Suprapubic skin (tissue), 4 donors: ENCODE measurements at places on chromosomes 4 and X. TPM values are rescaled to one million over a fixed set of nuclear protein-coding genes. Genes with fewer than 3 reads are reported as not detected.
A peak's percentile ranks its signal among the peaks of the same experiment; 100 is the strongest.

DNA sequence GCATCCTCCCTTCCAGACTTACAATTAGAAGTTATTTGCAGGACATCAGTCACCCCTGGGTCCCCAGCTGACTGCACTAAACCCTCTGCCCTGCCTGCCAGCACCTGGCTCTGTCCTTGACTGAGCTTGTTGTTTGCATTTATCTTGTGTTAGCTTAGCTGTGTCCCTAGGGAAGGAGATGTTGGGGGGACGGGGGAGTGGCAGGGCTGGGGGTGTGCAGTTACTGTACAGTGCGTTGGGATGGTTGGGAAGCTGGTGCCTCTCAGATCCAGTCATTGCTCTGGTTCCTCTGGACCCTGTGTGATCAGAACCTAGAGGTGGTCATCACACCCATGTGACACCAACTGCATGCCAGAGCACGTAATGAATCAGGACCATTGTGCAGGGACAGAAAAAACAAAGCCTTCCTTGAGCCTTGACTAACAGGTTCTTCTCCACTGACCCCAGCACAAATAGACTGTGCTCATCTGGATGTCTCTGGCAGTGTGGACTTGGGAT, 32.7 kb upstream of the PROM1 start:
- no peak overlapping the region for H3K27ac ChIP-seq
- no peak overlapping the region for H3K4me3 ChIP-seq
- no peaks in the 10 kb centered on the region for H3K4me1 ChIP-seq
- H3K36me3 ChIP-seq: no peaks in the 10 kb centered on the region
- DNase-seq: no peak
- H3K27me3 ChIP-seq: no peaks in the 10 kb centered on the region

The MAGEB1 gene
- not detected for total RNA-seq

The TMEM150C gene
- total RNA-seq: 10.7 TPM

DNA sequence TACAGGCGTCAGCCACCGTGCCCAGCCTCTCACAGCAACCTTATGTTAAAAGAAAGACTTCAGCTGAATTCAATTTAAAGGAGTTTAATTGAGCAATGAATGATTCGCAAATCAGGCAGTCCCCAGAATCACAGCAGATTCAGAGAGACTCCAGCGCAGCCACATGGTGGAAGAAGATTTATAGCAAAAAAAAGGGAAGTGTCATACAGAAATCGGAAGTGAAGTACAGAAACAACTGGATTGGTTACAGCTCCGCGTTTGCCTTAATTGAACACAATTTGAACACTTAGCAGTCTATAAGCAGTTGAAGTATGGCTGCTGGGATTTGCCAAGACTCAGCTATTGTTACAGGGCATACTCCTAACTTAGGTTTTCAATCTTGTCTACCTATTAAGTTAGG, 19.8 kb downstream of the CENPVL3 start:
- H3K27ac ChIP-seq: no peak overlapping the region
- no peaks in the 10 kb centered on the region for H3K36me3 ChIP-seq
- no peaks in the 10 kb centered on the region for H3K4me1 ChIP-seq
- no peaks in the 10 kb centered on the region for H3K27me3 ChIP-seq
- no peak for DNase-seq

- no peaks in the 10 kb centered on the region for H3K36me3 ChIP-seq
- peaks cover 8% of the 10 kb centered on the region for H3K27me3 ChIP-seq
- H3K4me1 ChIP-seq: no peaks in the 10 kb centered on the region
- DNase-seq: no peak
These were observed 14.4 kb downstream of the IL21 start for GRCh38 chr4:122606364-122607043.

The KLHL13 gene
- total RNA-seq: 1.7 TPM

DNA sequence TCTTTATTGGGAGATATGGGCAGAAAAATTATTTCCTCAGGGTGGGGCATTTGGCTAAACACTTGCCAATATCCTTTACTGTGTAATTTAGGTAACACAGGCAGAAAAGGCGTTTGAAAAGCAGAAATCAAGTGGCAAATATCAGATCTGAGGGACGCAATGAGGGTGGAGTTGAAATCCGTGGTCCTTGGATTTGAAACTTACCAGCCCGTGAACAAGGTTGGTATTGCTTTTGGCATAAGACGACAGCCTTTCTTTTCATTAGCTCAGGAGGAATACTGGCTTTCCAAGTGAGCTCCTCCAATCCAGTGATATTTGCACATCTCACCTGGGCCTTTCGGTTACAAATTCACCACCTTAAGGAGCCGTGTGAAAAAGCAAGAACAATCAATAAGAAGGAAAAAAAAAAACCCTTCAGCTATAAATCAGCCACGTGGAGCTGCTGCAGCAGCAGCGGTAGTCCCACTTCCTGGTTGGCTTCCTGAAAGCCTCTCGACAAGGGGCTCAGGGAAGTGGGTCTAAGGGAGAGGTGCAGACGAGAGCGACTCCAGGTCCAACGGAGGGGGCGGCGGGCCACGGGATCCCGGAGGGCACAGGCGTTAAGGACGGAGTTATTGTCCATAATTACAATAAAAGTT, 734 bp upstream of the GALNT7 start:
- peak; percentile 68 for DNase-seq
- peaks cover 11% of the 10 kb centered on the region for H3K4me1 ChIP-seq
- H3K27ac ChIP-seq: peak overlapping the region; percentile 92
- H3K36me3 ChIP-seq: no peaks in the 10 kb centered on the region

DNA sequence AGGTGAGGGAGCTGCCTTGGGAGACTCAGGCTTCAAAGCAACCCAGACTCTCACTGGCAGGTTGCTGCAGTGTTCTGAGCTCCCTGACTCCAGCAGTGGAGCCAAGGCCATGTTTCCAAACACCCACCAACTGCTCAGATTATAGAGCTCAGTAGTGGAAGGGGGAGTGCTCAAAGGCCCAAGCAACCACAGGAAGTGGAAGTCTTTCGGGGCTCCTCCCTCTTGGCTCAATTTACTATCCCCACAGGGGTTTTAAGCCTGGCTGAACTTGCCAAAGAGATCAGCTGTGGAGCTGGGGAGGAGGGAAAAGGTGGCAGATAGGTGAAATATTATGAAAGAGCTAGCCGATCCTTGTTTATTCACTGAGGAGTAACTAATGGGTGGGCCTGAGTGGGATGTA, 82.5 kb downstream of the HPRT1 start:
- H3K27me3 ChIP-seq: peaks cover 38% of the 10 kb centered on the region
- no peak overlapping the region for H3K4me3 ChIP-seq
- DNase-seq: no peak
- H3K27ac ChIP-seq: no peak overlapping the region

- H3K27me3 ChIP-seq: no peaks in the 10 kb centered on the region
- H3K4me1 ChIP-seq: peaks cover 3% of the 10 kb centered on the region
- no peak overlapping the region for H3K27ac ChIP-seq
These were observed 876 bp downstream of the LOC101059915 start for GRCh38 chrX:71668248-71668595.

DNA sequence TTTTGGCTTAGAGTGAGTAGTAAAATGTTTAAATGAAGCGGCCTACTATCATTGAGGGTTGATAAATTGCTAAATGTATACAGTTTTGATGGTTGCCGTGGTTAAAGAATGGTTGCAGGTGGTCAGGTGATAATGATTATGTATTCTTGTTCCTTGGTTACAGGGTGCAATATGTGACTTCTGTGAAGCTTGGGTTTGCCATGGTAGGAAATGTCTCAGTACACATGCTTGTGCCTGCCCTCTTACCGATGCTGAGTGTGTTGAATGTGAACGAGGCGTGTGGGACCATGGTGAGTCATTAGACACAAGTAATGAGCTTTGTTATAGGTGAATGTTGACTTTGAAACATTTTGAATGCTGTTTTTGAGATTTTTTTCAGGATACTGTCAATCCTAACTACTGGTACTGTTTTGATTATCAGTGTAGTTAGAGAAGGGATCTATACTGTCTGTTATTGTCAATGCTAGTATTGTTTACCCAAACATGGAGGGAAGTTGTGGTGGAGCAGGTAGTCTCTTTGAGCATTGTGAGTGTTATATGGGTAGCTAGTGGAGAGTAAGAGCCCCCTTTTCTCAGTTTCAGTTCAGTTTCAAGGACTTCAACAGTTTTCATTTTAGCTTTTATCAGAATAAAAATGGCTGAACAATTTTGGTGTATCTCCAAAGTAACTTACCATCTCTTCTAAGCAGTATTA, 8.9 kb downstream of the ZNF330 start:
- H3K4me3 ChIP-seq: no peak overlapping the region
- no peaks in the 10 kb centered on the region for H3K4me1 ChIP-seq
- no peaks in the 10 kb centered on the region for H3K27me3 ChIP-seq
- no peak overlapping the region for H3K27ac ChIP-seq

DNA sequence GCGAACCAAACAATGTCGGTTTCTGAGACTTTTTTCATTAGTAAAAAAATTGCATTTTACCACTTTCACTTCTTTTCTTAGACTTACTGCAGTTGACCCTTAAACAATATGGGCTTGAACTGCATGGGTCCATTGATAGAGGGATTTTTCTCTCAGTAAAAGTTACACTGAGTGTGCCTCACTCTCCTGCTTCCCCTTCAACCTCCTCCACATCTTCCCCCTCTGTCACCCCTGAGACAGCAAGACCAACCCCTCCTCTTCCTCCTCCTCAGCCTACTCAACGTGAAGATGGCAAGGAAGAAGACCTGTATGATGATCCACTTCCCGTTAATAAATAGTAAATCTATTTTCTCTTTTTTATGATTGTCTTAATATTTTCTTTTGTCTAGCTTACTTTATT, 43.4 kb downstream of the TEC start:
- no peak overlapping the region for H3K27ac ChIP-seq
- H3K36me3 ChIP-seq: no peaks in the 10 kb centered on the region
- no peaks in the 10 kb centered on the region for H3K4me1 ChIP-seq
- H3K27me3 ChIP-seq: no peaks in the 10 kb centered on the region
- no peak for DNase-seq
- H3K4me3 ChIP-seq: no peak overlapping the region

The RASGEF1B gene
- total RNA-seq: 69.0 TPM

GRCh38 chrX:15336023-15336413, 695 bp upstream of the PIGA start:
- H3K4me1 ChIP-seq: peaks cover 5% of the 10 kb centered on the region
- peaks cover 9% of the 10 kb centered on the region for H3K36me3 ChIP-seq
- H3K4me3 ChIP-seq: peak overlapping the region; percentile 76
- no peaks in the 10 kb centered on the region for H3K27me3 ChIP-seq
- no peak for DNase-seq

DNA sequence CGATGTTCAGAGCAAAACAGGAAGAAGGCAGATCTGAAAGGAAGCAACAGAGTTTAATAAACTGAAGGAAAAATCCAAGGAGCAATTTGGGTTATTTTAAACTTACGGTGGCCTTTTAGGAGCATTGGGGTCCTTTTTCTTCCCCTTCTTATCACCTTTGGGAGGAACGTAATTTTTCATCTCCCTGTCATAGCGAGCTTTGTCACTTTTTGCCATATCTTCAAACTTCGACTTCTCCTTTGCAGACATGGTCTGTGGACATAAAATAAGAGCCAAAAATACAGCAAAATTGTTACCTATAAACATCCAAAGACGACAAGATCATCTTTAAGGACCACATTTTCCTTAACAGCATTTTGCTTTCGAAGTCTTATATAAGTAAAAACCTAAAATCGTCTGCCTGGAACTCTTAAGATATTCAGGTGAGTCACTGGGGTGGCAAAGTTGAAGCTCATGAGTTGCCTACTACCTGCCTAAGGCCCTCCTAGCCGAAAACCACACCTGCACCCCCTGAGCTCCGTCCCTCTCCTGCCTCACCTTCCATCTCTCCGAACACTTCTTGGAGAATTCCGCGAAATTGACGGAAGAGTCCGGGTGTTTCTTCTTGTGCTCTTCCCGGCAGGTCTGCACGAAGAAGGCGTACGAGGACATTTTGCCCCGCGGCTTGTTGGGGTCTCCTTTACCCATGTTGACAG, 1.0 kb downstream of the HMGB2 start:
- H3K27me3 ChIP-seq: no peaks in the 10 kb centered on the region
- no peak for DNase-seq
- peak overlapping the region; percentile 98 for H3K4me3 ChIP-seq
- peak overlapping the region; percentile 99 for H3K27ac ChIP-seq

DNA sequence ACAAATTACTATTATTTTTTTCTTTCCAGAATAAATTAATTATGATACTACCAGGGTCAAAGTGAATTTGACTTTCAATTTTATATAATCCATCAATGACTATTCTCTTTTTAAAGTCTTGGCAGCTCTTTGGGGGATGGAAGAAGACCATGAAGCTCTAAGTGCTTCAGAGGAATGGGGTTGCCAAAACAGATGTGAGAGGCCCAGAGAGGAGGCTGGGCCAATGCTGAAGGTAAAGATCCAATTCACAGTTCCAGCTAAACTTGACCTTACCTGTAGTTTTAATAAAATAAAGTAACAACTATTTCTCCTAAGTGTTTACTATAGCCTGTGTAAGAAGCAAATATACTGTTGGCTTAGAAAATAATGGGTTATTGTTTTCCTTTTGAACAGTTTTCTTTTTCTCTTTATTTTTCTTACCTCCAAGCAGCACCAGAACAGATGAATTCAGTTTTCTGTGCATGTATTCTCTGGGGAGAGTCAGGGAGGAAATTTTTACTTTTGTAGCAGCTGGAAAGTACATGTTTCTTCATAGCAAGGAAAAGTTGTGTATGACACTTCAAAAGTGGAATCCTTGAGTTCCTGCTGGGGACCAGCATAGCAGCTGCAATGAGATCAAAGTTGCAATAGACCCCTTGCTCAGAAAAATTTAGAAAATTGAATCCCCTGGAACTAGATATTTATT, 104.9 kb downstream of the CEP44 start:
- no peak overlapping the region for H3K27ac ChIP-seq
- DNase-seq: no peak
- peaks cover 10% of the 10 kb centered on the region for H3K4me1 ChIP-seq
- H3K27me3 ChIP-seq: no peaks in the 10 kb centered on the region
- H3K36me3 ChIP-seq: no peaks in the 10 kb centered on the region

GRCh38 chr4:187088070-187088799, 364.6 kb upstream of the FAT1 start:
- H3K4me1 ChIP-seq: no peaks in the 10 kb centered on the region
- H3K36me3 ChIP-seq: no peaks in the 10 kb centered on the region
- no peak overlapping the region for H3K27ac ChIP-seq
- no peaks in the 10 kb centered on the region for H3K27me3 ChIP-seq
